ENCODE measurements at places on chromosomes 2 and 18.

- no peak for DNase-seq
These were observed 25.3 kb upstream of the TNS1 start for GRCh38 chr2:218028189-218028495.

DNA sequence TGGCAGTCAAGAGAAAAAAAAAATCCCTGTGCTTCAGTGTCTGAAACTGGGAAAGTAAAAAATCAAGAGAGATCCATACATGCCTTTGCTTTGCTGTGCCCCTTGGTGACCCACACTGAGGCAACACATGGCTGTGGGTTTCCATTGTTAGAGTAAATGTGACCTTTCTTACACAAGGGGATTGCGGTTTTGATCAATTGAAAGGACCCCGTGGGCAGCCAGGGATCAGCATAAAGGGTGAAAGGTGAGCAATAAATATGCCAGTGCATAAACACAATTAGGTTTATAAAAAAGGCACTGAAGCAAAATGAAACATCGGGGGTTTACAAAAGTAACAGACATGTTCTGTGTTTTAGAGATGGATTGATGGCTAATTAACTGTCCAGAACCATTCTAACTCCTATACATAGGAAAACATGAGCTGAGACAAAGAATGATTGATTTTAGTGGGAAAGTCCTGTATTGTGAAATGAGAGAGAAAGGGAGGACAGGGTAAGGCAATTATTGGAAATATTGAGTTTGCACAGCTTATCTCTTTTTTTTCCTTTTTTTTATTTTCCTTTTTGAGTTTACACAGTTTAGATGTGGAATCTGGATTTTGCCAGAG lies 40.7 kb upstream of the BBS5 start:
- DNase-seq = no peak

DNA sequence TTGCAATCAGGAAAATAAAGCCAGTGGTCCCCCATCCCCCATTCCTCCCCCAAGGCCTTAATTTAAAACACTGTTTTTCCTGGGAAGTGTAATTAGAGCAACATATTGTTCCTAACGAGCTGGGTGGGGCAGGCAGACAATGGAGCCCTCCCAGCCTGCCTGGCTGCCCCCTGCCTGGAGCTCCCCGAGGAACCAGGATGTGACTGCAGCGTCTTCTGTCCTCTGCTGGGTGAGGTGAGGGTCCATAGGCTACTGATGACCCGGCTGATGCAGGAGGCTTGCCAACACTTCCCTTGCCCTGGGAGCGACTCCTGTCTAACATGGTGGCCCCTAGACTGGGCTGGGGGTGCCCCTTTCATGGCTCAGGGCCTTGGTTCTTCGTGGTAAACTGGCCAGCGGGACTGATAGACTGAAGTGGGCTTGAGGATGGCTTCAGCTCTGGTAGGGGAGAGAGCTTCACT lies 152.4 kb downstream of the DYSF start:
- no peak for DNase-seq

DNA sequence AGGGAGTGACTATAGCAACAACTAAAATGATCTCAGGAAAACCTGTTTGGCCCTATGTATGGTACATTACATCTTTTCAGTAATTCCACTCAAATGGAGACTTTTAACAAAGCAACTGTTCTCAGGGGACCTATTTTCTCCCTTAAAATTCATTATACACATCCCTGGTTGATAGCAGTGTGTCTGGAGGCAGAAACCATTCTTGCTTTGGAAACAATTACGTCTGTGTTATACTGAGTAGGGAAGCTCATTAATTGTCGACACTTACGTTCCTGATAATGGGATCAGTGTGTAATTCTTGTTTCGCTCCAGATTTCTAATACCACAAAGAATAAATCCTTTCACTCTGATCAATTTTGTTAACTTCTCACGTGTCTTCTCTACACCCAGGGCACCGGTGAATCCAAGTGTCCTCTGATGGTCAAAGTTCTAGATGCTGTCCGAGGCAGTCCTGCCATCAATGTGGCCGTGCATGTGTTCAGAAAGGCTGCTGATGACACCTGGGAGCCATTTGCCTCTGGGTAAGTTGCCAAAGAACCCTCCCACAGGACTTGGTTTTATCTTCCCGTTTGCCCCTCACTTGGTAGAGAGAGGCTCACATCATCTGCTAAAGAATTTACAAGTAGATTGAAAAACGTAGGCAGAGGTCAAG lies 955 bp downstream of the TTR start:
- no peak for DNase-seq

GRCh38 chr2:164008752-164009151 lies 272.9 kb upstream of the FIGN start:
- no peak for DNase-seq

DNA sequence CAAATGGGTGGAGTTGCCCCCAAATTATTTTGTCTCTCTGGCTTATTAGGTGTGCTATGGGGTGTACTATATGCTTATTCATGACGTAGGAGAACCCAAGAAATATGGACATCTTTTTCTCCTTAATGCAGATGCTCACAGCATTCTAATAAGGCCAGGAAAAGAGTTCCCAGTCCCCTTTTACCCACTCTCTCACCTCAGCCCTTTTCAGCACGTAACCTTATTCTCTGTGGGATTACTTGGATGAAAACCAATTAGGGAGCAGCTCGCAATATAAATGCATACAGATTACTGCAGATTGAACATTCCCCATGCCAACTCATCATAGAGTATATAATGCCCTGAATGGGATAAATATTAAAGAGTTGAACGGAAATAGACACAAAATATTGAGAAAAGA lies 891.2 kb upstream of the POU3F3 start:
- DNase-seq = no peak

- peak; percentile 4 for DNase-seq
These were observed 81.4 kb downstream of the MTCL1 start for GRCh38 chr18:8786483-8787370.

DNA sequence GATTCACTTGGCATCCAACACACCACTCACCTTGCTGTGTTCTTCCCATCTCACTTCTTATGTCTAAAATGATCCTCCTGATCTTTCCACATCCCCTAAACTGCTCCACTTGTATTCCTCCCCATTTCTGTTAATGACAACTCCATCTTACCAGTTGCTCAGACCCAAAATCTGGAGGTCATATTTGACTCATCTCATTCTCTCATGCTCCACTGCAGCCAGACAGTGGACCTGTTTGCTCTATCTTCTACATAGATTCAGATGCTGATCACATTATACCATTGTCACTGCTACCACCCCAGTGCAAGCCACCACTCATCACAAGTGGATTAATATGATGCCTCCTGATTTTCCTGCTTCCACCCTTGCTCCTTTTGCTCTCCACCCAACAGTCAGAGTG lies 7.9 kb upstream of the NABP1 start:
- DNase-seq = no peak

DNA sequence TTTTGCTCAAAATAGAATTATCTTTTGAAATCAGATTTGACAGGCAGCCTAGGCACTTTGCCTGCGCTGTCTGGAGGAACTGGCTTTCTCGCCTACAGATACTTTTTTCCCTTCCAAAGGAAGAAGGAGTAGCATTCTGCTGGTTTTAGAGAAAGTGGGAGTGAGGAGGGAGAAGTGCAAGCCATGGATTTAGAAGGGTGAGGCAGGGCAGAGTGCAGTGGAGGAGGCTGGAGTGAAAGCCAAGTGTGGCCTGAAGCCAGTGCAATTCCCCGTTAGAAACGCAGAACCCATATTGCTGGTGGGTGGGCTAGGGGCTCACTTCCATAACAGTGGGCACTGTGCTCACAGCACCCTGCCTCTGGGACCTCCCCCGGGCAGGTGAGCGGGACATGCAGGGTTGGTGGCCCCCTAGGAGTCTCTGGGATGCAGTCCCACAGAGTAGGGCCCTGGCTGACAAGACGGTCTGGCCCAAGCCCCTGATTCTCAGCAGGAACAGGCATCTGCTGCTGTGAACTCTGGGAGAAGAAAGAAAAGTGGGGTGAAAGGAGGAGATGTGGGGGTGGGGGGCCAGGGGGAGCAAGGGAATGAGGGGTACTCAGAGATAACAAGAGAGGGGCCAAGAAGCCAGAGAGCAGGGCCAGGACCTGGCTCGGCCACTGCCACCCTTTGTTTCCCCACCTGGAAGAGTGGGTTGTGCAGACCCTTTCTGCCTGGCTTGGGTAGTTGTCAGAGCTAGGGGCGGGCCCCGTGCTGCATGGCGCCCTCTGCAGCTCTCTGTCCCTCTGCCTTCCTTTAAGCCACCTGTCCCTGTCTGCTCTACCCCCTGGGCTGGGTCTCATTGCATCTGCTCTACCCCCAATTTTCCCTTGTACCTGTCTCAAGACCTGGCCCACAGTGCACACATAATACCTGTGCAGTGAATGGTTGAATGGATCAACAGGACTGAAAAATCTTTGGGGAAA lies 273.5 kb upstream of the HS6ST1 start:
- DNase-seq = no peak

GRCh38 chr2:230737300-230737699 lies 24.7 kb downstream of the CAB39 start:
- no peak for DNase-seq

DNA sequence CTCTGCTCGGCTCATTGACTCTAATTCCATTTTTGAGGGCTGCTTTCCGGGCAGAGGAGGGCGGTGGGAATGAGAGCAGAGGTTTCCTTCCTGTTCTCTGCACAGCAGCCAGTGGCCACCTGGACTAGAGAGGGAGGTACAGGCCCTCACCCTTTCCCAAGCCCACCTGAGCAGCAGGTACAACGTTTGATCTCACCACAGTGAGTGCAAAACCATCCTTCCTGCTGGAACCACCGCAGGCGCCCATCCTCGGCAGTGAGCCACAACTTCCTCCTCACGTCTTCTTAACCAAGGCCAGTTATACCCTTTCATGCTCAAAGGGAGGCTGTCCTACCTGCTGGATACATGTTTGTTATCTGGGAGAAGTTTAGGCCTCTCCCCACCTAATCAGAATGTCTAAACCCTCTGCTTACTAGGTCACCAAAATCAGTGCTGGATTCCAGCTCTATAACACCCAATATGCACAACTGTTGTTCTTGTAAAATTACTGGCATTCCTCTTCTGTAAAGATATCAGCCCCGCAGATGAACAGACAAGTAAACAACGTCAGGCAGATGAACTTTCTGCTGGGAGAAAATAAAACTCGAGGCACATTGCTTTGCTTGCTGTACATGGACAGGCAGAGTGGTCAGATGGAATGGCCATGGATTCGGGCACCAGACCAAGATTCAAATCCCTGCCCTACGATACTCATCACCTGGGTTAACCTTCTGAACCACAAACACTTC lies 191.4 kb downstream of the SH3RF3 start:
- DNase-seq = no peak

DNA sequence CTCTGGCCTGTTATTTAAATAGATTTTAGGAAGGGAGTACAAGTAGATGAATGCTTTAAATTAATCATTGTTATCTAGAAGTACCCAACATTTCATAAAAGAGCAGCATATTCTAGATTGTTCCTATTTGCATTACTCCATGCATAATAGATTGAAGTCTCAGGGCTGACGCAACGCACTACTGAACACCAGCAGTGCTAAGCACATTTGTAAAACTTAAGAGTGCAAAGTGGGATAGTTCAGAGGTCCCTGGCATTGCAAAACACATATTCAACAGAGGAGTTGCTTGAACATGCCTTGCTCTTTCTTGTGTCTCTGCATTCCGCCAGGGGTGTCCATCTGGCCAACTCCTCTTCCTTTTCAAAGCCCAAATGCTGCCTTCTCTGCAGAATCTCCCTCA lies 22.3 kb downstream of the CDKL4 start:
- DNase-seq = no peak

DNA sequence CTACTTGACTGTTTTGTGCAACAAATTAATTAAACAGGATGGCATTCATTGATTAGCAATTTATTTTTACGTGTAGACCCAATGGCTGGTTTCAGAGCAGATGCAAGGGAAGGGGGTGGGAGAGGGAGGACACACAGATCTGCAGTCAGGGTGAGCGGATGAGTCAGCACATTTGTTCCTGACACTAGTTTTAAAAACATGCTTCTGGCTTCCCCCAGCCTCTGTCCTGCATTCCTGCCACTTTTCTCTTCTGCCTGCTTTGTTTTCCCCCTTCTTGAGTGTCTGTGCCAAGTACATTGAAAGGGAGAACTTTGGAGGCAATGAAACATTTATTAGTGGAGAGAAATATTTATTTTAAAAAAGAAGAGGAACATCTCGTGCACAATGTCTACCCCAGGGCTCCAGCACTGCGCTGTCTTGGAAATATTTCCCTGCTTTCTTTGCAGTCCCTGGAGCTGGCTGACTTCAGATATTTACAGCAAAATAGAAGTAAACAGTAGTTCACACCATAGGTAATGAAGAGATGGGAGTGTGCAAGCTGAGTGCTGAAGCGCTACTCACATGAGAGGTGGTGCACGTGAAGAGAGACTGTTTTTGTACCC lies 52.2 kb downstream of the NRP2 start:
- no peak for DNase-seq

- DNase-seq = no peak
These were observed 252.1 kb downstream of the ZNF521 start for GRCh38 chr18:25099895-25100294.

GRCh38 chr2:123451542-123451941 lies 573.5 kb upstream of the CNTNAP5 start:
- no peak for DNase-seq

DNA sequence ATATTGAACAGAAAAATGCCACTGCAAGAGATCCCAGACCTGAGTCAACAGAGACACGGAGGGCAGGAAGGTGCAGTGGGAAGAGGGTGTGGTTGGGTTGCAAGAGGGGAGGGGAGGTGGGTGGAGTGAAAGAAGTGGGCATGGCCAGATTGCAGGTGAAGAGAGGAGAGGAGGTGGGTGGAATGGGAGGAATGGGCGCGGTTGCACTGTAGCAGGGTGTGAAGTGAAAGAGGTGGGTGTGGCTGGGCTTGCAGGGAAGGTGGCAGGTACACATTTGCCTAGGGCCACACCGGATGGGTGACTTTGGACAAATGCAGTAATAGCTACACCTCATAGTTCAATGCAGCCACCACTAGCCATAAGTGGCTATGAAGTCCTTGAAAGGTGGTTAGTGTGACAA lies 71.1 kb downstream of the DOCK10 start:
- no peak for DNase-seq

DNA sequence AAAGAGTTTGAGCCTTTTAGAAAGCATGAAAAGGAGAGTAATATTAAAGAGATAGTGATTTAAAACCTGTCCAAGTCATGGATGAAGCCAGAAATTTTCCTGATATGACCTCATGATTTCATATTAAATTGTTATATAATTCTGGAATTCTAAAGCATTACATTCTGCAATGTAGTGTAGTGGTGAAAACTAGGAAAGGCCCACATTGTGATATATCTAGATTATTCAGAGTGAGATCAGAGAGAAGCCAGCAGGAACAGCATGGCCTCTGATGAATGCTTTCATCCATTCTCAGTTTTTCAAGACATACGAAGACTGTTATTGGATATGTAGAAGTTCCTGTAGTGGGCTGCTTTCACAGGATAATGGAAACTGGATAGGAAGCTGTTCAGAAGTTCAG lies 98.8 kb downstream of the LCLAT1 start:
- DNase-seq = no peak
